CD4-positive, alpha-beta T cell treated with Interferon gamma for 1 hour (primary cell): ENCODE measurements at places on chromosomes 5 and 9.
A peak's percentile ranks its signal among the peaks of the same experiment; 100 is the strongest.

DNA sequence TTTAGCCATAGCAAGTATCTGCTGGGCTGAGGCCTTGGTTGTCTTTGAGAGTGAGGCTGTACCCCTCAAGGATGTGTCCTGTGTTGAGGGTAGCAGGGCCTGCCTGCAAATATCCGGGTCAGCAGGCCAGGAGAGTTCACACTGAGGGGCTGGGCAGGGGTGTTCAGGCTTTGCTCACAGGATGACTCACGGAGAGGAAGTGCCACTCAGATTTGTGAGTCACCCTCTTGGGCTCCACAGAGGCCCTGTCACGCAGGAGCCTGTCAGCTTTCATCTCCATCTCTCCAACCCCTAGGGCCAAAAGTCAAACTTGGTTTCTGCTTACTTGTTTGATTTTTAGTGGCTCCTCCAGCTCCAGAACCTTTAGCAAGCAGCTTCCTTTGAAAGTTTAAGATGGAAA is 211.5 kb downstream of the SEC61B start:
- DNase-seq = peak; percentile 75

DNA sequence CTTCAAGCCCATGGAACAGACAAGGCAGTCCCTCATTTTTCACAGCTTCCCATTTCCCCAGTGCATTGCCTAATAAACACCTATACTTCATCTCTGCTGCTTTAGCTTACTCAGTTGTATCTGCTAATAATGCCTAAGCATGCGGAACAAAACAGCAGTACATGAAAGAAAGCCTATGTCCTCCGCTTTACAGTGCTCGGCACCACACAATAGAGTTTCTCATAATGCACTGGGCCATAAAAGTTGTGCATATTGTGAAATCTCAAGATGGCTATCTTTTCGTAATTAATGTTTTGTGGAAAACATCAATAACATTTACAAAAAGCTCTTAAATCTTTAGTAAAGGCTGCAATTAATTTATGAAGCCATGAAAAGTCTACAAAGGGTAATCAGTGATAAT is 69.3 kb downstream of the DENND1A start:
- no peak for DNase-seq

GRCh38 chr9:125470767-125471580 is 209.3 kb downstream of the GAPVD1 start:
- no peak for DNase-seq

- no peak for DNase-seq
Measured at GRCh38 chr5:168820874-168821273, 241.7 kb upstream of the PANK3 start.

DNA sequence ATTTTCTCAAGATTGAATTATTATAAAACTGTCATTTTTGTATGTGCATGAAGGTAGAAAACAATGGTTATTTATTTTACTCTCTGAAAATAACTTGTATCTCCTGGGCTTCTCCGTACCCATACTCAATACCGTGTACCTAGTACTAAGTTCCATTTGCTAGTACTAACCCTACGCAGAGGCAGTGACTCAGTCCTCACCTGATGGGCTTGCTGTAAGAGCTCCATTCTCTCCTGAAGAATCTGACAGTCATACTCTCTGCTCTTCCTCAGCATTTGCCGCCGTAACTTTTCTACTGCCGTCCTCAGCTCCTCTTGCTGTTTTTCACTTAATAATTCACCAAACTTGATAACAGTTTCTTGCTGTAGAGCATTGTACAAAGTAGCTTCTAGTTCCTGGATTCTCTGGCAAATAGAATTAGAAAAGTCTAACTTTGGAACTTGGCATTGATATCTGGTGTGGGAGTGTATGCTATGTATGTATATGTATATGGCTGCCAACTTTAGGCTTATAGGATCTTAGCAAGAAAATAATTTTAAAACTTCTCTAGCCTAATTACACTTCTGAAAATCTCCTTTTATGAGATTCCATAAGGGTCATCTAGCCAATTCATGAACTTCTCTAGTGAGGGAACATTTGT is 108.0 kb upstream of the DPYSL3 start:
- DNase-seq = no peak
